ENCODE measurements at places on chromosomes 4 and X.
A peak's percentile ranks its signal among the peaks of the same experiment; 100 is the strongest.

GRCh38 chr4:74501579-74501978 is 56.6 kb downstream of the AREG start:
- DNase-seq = no peak

GRCh38 chrX:44432641-44433040 is 89.2 kb upstream of the EFHC2 start:
- DNase-seq = peak; percentile 47

- DNase-seq = peak; percentile 82
Observed at GRCh38 chr4:9925750-9926439, 95.4 kb downstream of the SLC2A9 start.

DNA sequence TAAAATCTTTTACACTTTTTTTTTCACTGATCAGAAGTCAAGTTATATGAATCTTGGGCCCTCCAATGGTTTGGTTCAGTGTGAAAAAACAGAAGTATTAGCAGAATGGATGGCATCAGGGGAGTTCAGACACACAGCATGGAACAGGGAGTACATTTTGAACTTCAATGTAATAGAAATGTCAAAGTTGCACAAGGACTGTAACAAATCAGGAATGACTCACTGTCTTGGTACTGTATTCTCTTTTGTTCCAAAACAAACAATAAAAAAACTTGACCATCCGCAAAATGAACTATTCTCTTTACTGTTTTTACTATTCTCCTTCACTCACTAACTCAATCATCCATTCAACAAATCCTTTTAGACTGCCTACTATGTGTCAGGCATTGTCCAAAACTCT is 401.0 kb downstream of the FSTL5 start:
- no peak for DNase-seq

GRCh38 chrX:150693725-150694574 is 754 bp downstream of the MTMR1 start:
- DNase-seq = peak; percentile 87

GRCh38 chr4:11805842-11806241 is 377.1 kb upstream of the HS3ST1 start:
- DNase-seq = peak; percentile 59

DNA sequence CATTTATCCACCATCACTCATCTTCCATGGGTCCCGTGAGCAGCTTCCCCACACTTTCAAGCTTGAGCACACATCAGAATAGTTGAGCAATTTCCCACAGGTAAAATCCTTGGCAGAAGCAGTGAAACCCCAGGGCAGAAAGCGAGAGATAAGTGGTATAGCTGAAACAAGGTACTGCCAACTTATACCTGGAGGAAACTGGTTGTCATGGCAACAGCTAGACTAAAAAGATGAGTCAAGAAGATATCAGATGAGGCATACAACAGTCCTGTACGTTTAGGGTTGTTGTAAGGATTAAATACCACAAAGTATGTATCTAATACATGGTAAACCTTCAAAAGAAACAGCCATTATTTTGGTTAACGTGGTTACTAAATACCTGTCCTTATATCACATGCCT is 66.9 kb upstream of the PHOX2B start:
- DNase-seq = no peak

- DNase-seq = peak; percentile 39
Observed at GRCh38 chr4:92629302-92629701, 325.5 kb downstream of the GRID2 start.

DNA sequence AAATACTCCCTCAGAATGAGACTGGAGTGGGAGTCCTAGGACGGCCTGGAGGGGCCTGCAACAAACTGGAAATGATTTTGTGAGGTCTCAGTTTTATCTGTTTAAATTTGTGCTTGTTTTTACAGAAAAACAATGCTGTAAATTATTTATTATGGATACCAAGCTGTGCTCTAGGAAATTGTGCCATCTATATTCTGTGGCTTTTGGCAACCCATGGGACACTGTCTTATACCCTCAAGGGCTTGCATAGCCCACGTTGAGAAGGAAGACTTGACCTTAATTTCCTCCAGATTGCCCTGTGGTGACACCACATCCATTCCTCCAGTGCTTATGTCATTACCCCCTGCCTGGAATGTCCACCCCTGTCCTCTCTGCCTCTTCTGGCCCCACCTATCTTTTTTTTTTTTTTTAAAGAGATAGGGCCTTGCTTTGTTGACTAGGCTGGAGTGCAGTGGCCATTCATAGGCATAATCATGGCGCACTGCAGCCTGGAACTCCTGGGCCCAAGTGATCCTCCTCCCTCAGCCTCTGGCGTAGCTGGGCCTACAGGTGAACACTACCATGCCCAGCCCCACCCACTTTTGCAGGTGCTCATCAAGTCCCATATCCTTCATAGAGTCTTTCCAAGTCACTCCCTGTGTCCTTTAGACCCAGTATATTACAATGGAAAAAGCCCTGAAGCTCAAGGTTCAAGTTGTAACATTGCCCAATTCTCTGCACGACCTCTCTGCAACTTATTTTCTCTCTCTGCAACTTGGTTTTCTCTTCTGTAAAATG is 77.4 kb downstream of the HPRT1 start:
- DNase-seq = no peak

- no peak for DNase-seq
Observed at GRCh38 chr4:1060121-1060520, 48.7 kb downstream of the FGFRL1 start.

- DNase-seq = no peak
Observed at GRCh38 chrX:63657821-63658220, 127.2 kb downstream of the ARHGEF9 start.

GRCh38 chr4:102503301-102503746 is 2.2 kb downstream of the NFKB1 start:
- DNase-seq = peak; percentile 3

- no peak for DNase-seq
Observed at GRCh38 chr4:170736710-170737109, 647.0 kb upstream of the AADAT start.

- no peak for DNase-seq
Observed at GRCh38 chr4:123701131-123701575, 304.6 kb downstream of the SPRY1 start.

- peak; percentile 50 for DNase-seq
Observed at GRCh38 chrX:112642349-112642748, 37.4 kb downstream of the LHFPL1 start.

GRCh38 chr4:174946246-174946645 is 28.1 kb downstream of the ADAM29 start:
- DNase-seq = no peak

DNA sequence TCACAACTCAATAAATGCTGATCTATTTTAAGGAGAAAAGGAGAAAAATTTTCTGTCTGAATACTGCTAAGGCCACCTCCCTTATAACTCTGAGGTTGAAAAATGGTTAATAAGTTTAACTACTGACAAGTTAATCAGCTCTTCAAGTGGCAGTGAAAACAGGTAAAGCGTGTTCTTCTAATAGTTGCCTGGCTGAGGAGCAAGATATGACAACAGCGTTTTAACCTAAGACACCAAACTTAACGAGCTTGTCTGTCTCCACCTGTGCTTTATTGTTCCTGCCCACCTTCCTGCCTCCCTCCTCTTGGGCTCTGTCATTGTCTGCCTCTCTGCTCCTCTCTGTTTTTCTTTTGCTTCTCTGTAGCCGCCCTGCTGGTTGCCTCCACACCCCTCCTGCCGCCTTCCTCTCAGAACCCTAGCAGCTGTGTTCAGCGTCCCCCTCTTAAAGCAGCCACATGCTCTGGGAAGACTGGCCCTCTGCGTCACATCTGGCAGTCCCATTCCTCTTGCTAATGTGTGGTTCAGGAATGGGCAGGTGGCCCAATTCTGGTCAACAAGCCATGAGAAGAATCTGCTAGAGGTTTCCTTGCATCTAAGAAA is 4.3 kb upstream of the TSPAN5 start:
- peak; percentile 82 for DNase-seq

GRCh38 chrX:132208422-132208821 is 10.8 kb downstream of the RAP2C start:
- no peak for DNase-seq

DNA sequence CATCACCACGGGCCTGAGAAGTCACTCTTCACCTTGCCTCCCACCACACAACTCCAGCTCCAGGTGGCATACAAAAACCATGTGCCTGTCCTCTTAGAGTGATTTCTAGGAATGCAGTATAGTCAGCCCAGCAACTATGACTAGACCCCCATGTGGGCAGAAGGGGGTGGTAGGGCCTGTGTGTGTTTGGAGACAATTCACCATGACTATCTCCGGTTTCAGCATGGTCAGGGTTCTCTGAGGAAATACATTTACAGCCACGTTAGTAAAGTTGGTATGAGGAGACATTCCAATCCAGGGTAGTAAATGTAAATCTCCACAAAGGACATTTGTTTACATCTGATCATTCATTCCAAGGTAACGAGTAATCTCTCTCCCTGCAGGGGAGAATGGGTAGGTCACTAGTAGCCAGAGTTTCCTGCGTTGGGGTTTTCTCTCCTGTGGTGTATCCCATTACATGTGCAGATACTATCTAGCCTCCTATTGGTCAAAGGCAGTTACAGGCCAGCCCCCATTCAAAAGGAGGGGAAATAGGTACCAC is 4.2 kb upstream of the MTMR1 start:
- peak; percentile 2 for DNase-seq

GRCh38 chrX:20906571-20906970 is 467.6 kb upstream of the CNKSR2 start:
- DNase-seq = no peak

DNA sequence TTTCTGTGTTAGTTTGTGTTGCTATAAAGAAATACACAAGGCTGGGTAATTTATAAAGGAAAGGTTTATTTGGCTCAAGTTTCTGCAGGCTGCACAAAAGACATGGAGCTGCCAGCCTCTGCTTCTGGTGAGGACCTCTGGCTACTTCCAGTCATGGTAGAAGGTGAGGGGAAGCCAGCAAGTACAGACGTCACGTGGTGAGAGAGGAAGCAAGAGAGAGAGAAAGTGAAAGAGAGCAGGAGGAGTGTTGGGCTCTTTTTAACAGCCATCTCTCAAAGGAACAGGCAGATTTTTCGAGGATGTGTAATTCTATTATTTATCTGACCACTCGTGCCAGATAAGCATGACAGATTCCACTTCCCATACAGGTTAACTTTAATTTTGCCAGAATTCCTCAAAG is 1199.1 kb downstream of the ADGRL3 start:
- DNase-seq = no peak

GRCh38 chr4:53364624-53365023 is 1.2 kb downstream of the SCFD2 start:
- DNase-seq = no peak

DNA sequence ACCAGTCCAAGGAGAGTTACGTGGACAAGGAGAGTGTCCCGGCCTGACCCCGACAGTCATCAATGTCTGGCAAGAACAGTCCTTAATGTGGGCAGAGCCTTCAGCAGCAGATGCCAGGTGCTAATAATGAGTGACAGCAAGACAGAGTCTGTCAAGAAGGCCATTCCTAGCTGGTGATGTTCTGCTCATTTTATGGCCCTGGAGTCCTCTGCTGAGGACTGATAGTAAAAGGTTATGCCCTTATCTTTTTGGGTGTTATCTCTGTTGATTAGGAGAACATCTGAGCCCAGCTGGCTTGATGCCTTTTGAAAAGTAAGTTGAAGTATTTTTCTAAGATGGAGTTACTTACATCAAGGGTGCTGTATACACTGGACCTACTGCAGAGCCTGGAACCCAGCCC is 67.3 kb downstream of the SLC34A2 start:
- no peak for DNase-seq

- DNase-seq = peak; percentile 88
Observed at GRCh38 chr4:173056710-173057109, 111.9 kb upstream of the GALNT7 start.

DNA sequence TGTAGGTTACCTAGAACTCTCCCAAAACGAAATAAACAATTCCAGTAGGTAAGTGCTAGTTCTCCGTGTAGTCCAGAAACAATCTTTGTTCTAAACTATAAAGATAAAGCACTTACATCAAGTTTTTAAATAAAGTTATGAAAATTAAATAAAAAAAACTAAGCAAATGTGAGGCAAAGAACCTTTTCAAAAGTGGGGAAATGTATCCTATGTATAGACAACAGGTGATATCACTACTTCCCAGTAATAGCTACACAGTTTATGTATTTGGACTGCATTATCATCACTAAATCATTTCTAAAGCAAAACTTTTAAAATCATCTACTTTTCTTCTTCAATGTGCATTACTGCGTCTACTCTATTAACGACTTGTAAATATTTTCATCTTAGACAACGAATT is 2.0 kb downstream of the YTHDC1 start:
- DNase-seq = no peak

DNA sequence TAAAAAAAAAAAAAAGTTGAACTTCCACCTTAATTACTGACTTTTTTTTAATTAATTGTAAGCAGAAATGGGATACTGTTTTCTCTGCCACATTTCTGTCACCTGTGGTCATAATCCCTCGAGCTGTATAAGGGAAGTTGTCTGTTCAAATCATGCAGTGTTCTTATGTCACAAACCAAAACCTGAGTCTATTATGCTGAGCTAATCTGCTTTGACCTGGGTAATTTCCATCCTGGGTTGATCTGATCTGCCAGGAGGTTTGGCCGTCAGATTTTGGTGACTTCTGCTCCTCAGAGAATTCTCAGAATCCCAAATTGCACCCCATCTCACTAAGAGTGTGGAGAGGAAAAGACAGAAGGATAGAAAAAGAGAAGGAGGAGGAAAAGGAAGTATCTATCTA is 683.1 kb downstream of the KCTD8 start:
- DNase-seq = no peak

- no peak for DNase-seq
Observed at GRCh38 chr4:36209941-36210649, 34.2 kb downstream of the ARAP2 start.

- no peak for DNase-seq
Observed at GRCh38 chr4:26958925-26959653, 98.4 kb downstream of the STIM2 start.

DNA sequence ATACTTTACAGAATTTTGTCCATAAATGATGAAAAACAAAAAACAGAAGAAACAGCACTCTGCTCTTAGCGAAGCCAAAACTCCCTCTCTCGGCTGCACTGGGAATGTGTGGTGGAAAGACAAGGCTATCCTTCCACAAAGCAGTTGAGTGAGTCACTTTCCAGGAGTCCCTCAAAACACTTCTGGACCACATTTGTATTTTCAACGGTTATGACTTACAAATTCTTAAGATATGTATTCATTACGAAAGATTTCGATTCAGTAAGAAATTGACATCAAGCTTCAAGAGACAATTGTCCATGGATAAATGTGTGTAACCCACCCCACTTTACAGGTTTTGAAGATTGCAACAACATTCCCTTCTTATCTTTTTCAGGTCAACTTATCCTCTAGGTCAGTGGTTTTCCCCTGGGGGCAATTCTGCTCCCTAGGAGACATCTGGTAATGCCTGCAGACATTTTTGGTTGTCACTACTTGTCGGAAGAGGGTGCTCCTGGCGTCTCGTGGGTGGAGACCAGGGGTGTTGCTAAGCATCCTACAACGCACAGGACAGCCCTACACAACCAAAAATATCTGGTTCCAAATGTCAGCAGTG is 66.7 kb upstream of the MTNR1A start:
- DNase-seq = no peak

- no peak for DNase-seq
Observed at GRCh38 chr4:40152637-40153036, 44.2 kb upstream of the RHOH start.

DNA sequence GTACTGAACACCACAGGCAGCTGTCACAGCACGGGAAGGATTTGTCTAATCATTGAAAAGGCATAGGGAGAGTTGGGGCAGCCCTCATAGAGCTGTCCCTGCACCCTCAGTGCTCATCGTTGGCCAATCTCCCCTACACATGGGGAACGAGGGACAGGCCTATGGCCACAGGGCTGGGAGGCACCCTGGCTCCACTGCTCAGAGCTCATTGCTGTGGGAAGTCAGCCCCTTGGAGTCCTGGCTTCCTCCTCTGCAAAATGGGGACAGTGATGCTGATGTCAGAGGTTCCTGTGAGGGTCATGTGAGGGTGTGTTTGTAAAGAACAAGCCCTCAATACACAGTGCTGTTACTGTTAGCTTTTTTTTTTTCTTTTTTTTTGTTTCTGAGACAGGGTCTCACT is 19.3 kb upstream of the HTRA3 start:
- no peak for DNase-seq
